CD8-positive, alpha-beta T cell (primary cell): ENCODE measurements at places on chromosomes 1 and 21.
A peak's percentile ranks its signal among the peaks of the same experiment; 100 is the strongest.

- no peak for DNase-seq
These were observed 316.2 kb upstream of the CXADR start for GRCh38 chr21:17196623-17197022.

GRCh38 chr1:56557746-56558145 lies 21.6 kb downstream of the PLPP3 start:
- DNase-seq = no peak

DNA sequence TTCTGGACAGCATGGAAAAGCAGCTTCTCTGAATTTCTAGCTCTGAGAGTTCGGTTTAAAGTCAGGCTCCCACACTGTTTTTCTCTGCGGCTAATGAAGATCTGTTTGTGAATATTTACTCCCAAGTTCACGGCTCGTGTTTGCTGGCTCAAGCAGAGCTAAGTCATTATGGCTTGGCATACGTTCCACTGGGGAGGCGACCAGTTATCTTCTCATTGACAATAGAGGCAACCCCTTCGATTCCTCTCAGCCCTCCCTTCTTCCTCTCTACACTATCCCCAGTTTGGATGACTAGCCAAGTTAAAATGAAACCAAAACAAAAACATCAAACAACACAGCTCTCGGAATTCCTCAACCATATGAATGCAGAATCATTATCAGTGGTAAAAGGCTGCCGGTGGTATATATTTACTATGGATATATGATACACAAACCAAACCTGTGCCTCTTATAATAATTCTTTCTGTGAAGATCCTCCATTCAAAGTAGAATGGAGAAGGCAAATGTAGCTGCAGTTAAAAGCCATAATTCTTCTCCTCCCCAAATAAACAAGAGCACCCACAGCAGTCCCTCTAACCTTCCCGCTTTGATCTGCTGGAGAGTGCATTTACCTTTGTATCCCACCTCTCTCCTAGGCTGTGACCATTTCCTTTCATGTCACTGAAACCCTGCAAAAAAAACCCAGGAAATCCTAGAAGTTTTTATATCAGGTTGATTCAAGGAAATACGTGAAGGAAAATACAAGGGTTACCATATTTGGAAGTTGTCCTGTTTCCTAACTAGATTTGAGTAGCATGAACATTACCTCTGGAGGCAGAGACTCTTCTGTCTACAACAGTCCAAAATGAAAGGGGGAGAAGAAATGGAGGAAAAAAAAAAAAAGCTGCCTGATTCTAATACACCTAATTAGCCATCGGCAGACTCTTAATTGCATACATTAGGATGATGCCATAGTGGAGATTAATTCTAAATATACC lies 108.3 kb upstream of the USH2A start:
- no peak for DNase-seq

GRCh38 chr1:117059334-117059677 lies 820 bp upstream of the TTF2 start:
- peak; percentile 86 for DNase-seq

DNA sequence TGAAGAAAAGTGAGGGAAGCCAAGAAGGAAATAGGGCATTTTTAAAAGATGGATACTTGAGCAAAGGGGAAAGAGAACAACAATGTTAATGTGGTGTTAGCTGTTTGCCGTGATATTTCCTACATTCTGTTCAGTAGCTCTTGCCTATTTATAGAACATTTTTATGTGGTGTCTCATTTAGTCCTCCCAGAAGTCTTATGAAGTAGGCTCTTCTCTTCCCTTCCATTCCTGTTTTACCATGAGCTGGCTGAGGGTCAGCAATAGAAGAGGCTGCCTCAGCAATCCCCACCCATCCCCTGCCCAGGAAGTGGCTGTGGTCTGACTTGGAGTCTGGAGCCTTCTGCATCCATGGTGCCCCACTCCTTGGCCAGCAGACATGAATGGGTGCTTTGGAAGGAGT lies 60.1 kb downstream of the KIAA0040 start:
- no peak for DNase-seq

DNA sequence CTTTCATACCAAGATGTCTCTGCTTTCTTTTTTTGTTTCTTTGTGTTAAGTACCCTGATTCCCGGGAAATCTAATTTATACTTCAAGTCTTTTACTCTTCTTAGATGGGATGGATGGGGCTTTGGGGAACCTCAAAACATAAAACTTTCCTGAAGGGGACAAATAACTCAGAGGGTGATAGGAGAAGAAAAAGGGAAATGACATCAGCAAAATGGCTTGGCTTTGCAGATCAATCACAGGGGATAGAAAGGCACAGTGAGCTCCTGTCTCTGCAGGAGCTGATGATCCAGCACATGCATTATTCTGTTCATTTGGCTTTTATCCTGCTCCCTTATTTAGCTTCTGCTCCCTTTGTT lies 1.4 kb upstream of the CA14 start:
- no peak for DNase-seq

DNA sequence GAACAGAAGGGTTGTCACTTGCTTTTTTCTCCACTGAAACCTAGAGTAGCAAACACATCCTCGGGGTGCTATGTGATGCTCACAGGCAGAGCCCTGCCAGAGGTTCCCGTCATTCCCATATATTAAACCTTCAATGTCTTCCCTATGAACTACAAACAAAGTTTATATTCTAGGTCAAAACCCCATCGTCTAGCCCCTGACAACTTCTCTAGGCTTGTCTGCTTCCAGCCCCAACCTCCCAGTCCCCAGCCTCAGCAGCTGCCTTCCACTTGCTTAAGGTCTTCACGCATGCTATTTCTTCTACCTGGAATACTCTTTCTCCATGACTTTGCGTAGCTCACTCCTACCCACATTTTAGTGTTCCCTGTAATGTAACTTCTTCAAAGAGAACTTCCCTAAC lies 1.9 kb upstream of the TLR5 start:
- no peak for DNase-seq

- no peak for DNase-seq
These were observed 23.0 kb upstream of the SPSB1 start for GRCh38 chr1:9269721-9270120.

DNA sequence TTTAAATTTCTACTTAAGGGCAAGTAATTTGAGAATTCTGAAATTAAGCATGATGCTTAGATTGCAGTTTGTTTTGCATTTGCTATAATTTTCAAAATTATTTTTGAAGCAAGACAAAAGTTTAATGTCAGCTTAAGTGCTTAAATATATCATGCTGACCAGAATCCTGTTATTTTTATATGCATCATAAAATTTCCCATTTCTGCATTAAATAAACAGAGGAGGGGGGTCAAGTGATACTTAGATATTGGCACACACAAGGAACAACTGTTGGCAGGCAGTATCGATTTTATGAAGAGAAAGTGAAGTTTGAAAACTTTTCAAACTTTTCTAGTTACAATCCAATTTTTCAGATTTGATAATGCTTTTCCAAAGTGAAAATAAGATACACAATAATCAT lies 61.0 kb downstream of the MIER1 start:
- DNase-seq = no peak

DNA sequence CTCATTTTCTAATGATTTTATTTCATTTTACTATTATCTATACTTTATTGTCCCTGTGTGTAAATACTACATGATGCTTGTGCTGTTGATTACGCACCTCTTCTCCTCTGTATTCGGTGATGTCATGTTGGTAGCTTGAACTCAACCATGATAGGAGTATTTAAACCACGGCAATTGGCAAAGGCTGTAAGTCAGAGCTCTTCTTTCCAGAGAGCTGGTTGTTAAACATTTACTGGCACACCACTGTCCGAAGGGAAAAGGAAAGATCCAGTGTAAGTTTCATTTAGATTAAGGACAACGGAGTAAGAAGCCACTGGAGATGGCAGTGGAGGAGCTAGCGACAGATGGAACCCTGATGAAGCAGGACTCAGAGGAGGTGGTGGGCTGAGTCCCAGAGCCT lies 93.4 kb upstream of the KCNE2 start:
- no peak for DNase-seq

DNA sequence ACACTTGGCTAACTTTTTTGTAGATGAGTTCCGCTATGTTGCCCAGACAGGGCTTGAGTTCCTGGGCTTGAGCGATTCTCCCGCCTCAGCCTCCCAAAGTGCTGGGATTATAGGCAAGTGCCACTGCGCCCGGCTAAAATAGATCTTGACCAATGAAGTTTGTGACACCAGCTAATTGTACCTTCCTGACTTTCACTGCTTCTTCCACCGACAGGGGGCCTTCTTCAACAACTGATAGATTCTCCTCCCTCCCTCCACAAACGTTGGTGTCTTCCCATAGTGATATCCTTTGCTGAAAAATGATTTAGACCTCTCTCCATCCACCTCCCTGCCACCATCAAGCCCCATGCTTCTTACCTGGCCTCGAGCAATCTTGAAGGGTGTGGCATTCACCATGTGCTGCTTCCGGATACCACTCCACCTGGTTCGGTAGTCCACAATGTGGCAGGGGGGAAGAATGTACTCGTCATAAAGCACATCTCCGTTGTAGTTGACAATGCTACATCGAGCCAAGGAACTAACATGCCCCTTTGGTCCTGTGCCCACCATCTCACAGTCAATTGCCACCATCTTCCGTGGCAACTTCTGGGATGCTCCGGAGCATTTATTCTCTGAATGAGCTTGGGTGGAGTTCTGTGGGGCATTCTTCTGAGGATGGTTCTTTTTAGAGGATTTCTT lies 1.6 kb upstream of the METTL25B start:
- DNase-seq = peak; percentile 44

DNA sequence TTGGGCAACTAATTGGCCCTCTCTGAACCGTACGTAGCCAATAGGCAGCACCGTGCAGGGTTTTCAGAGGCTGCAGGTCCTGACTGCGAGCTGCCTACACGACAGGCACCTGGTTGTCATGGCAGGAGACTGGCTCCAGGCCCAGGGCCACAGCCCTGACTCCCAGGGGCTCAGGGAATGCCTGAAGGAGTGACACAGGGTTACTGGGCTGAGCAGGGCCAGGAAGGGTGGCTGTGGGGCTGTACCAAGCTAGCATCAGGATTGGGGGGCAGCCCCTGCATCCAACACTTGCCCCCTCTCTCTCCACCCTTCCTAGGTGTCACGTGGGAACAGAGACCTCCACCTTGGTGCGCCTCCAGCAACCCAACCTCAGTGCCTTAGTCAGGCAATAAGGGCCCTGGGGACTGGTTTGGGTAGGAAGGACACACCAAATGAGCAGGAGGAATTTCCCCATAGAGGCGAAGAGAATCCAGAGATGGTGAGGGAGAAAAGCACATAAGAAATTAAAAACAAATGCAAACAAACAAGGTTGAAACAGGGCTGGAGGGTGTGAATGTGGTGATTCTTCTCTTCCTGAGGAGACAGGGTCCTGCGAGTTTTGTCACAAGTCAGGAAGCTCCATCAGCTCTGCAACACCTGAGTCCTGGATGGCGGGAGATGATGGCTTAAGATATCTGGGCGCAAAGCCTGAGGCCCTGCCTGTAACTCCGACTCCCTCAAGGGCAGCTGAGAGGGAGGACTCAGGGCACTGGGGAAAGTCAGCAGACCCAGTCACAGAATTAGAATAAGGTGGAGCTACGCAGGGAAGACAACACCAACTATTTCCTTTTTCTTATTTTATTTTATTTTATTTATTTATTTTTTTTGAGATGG lies 19.7 kb upstream of the RNU1-4 start:
- no peak for DNase-seq

DNA sequence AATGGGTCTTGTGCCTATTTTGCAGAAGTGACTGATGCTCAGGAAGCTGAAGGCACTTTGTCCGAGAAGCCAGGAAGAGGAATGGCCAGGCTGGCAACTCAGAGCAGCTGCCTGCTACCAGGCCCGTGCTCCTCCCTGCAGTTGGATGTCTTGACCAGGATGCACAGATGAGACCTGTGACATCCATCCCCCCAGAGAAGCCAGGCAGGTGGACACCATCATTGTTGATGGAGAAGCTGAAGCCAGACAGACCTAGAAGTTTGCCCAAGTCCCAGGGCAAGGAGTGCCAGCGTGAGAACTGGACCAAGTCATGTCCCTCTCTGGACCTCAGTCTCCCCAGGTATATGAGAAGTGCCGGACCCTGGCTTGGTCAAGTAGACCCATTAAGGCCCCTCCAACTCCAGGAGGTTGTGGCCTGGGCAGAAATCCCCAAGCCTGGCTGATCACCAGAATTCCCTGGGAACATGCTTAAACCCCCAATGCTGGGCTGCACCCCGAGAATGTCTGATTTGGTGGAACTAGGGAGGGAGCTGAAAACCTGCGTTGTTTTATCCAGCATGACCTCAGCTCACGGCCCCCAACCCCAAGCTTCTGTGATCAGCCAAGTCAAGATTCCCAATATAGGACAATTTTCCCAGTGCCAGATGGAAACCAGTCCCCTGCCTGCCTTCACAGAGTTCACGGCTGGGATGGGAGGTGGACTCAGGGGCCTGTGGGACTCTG lies 82.4 kb downstream of the CAMK2N1 start:
- no peak for DNase-seq

- DNase-seq = no peak
These were observed 205.7 kb upstream of the RUNX1 start for GRCh38 chr21:35254765-35255138.

DNA sequence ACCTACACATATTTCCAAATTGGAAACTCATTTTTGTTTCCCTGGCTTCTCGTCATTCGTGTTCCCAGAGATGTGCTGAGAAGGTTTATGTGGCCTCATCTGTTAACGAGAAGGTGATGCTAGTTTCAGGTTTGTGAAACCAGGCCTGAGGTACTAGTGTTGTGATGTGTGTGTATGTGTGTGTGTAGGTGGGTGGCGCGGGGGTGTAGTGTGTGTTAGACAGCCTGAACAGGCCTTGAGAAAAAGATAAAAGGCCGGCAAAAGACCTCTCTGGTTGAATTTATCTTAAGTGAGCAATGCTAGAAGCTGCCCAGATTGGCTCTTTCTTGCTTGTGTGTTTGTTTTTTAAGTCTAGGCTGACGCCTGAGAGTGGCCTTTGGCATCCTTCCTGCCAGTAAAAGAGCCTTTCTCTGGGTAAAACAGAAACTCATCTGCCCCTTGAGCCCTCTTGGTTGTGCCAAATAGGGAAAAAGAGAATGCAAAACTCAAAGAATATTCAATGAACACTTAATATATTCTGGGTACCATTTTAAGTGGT lies 65.8 kb upstream of the HSD17B7 start:
- DNase-seq = no peak

DNA sequence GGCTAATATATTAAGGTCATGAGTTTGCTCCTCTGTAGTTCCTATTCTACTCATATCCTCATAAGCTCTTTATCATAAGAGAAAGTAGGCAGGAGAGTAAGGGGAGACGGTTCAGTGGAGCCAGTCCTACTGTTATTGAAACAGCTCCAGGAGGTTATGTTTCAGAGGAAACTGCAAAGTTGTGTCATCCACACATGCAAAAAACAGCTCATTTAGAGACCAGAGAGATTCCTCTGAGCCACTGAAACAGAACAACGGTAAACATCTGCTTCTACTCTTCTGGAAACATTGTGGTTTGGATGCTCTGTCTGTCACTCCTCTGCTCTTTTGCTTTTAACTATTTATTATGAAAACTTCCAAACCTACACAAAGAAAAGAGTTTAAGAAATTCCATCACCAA lies 66.3 kb upstream of the PPP2R5A start:
- no peak for DNase-seq

GRCh38 chr1:55582084-55582483 lies 366.9 kb upstream of the USP24 start:
- DNase-seq = no peak

GRCh38 chr1:3858231-3858981 lies 1.1 kb downstream of the DFFB start:
- no peak for DNase-seq
